Vagina (tissue), 2 donors: ENCODE measurements at places on chromosomes 13 and 19.

DNA sequence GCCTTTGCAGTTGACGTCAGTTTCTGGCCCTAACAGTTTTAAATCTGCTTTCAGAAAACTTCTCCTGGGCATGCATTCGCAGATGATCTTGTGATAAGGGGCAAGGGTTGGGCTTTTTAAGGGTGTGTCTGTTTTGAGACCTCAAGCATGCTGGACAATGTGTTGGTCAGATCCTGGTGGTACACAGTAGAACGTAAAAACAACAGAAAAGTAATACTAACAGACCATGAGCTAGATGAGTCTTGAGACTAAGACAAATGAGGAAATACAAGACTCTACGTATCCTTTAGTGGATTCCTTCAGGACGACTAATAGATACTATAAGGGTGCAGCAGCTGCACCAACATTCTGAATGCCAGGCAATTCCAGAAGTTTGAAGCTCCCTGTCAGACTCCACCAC lies 237.6 kb downstream of the DNAJC15 start:
- no peak overlapping the region for H3K27ac ChIP-seq
- no peak overlapping the region for H3K4me3 ChIP-seq
- no peaks in the 10 kb centered on the region for H3K36me3 ChIP-seq
- H3K27me3 ChIP-seq: no peaks in the 10 kb centered on the region
- H3K4me1 ChIP-seq: no peaks in the 10 kb centered on the region
- no peak for DNase-seq

GRCh38 chr13:85640727-85641126 lies 158.5 kb downstream of the SLITRK6 start:
- H3K36me3 ChIP-seq: no peaks in the 10 kb centered on the region
- no peak for DNase-seq
- no peak overlapping the region for H3K4me3 ChIP-seq
- no peaks in the 10 kb centered on the region for H3K27me3 ChIP-seq

- no peaks in the 10 kb centered on the region for H3K4me1 ChIP-seq
- H3K27ac ChIP-seq: no peak overlapping the region
- no peaks in the 10 kb centered on the region for H3K27me3 ChIP-seq
- DNase-seq: no peak
- no peaks in the 10 kb centered on the region for H3K36me3 ChIP-seq
- H3K4me3 ChIP-seq: no peak overlapping the region
Observed at GRCh38 chr13:104387510-104387909, 1321.3 kb upstream of the SLC10A2 start.

DNA sequence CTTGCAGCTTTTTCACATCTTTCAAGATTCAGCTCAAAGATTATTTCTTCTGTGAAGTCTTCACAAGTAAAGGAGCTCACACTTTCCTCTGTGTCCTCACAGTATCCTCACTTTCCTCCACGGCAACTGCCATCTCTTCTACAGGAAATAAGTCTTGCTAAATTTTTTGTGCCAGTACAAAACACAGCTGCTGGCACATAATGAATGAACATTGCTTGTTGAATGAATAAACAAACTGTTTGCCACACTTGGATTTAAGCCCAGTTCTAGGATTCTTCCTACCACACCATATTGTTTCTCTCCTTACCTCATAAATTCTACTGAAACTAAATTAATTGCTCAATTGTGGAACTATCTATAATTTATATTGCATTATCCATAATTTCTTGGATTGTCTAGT lies 59.5 kb downstream of the RAP2A start:
- H3K27ac ChIP-seq: no peak overlapping the region
- no peaks in the 10 kb centered on the region for H3K4me1 ChIP-seq

DNA sequence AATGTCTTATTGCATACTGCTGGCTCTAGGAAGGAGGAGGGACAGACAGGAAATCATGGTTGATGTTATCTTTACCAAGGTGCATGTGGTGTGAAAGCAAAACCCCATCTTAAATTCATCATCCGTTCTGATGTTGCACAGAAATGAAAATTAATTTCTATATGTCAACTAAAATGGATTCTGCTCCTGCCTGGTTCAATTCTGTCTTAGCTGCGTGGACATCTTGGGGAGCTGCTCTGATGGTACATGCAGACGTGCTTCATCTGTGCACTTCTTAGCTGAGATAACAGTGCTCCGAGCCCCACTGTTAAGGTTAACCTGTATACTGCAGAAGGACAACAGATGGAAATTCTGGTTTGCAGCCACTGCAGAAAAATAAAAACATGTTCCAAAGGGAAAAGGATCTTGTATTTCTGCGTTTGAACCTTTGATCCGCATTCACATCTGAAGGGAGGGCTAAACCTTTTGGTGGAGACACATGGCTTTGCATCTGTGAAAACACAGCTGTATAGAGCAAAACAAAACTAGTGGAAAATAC lies 155.6 kb downstream of the TM9SF2 start:
- H3K27me3 ChIP-seq: no peaks in the 10 kb centered on the region
- DNase-seq: no peak
- H3K27ac ChIP-seq: no peak overlapping the region
- no peak overlapping the region for H3K4me3 ChIP-seq
- H3K4me1 ChIP-seq: peaks cover 18% of the 10 kb centered on the region

GRCh38 chr13:40377783-40378182 lies 288.7 kb downstream of the FOXO1 start:
- peak overlapping the region; percentile 23 for H3K4me3 ChIP-seq
- H3K27ac ChIP-seq: no peak overlapping the region
- H3K4me1 ChIP-seq: peaks cover 12% of the 10 kb centered on the region
- no peaks in the 10 kb centered on the region for H3K27me3 ChIP-seq

DNA sequence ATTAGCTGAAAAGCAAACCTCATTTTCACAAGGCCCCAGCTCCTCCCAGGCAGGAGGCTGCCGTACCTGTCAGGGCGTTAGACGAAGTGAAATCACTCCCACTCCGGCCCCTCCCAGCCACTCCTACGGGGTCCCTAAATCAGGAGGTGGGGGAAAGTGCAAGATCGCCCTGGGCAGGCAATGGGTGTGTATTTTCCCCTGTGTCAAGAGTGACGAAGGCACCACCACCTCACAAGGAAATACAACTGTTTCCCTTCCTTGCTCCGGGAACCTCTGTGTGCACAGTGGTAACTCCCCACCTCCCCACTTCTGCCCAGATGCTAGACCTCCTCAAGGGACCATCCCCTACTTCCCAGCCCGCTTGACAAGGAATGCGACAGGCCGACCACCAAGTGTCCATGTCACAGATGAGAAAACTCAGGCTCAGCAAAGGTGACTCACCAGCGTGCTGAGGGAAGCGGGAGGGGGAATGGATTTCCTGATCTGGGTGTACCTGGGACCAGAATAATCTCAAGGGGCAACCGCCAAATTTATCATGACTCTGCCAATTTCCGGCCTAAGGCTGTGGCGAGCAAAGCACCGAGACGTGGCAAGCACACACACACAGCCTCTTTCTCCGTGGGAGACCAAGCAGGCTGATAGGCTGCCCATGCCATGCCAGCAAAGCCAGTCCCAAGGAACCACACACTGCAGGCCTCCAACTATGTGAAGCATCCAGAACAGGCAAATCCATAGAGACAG lies 7.3 kb downstream of the PPP6R1 start:
- no peaks in the 10 kb centered on the region for H3K27me3 ChIP-seq
- peaks cover 73% of the 10 kb centered on the region for H3K4me1 ChIP-seq
- DNase-seq: no peak
- H3K27ac ChIP-seq: no peak overlapping the region
- no peak overlapping the region for H3K4me3 ChIP-seq

DNA sequence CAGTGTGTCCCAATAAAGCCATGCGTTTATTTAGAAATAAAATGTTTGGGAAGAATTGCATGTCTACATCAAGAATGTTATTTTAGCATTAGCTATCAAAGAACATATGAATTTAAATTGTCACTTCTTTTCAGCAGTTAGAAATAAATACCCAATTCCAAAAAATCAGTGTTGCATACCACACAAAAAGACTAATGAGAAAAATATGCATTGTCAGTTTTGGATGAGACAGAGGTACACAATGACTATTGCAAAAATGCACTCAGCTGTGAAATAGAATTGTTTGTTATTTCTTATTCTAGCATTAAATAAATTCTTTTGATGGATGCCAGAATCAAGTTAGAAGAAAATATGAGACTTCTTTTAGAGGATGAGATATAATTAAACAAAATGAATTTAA lies 833.9 kb downstream of the SLITRK1 start:
- no peaks in the 10 kb centered on the region for H3K36me3 ChIP-seq
- no peaks in the 10 kb centered on the region for H3K4me1 ChIP-seq
- H3K27ac ChIP-seq: no peak overlapping the region
- no peak overlapping the region for H3K4me3 ChIP-seq
- DNase-seq: no peak
